ENCODE measurements at places on chromosomes 11 and 22.

- DNase-seq = no peak
These were observed 224.6 kb upstream of the PLET1 start for GRCh38 chr11:112485280-112485679.

GRCh38 chr11:63663809-63664208 is 7.4 kb downstream of the ATL3 start:
- DNase-seq = no peak

DNA sequence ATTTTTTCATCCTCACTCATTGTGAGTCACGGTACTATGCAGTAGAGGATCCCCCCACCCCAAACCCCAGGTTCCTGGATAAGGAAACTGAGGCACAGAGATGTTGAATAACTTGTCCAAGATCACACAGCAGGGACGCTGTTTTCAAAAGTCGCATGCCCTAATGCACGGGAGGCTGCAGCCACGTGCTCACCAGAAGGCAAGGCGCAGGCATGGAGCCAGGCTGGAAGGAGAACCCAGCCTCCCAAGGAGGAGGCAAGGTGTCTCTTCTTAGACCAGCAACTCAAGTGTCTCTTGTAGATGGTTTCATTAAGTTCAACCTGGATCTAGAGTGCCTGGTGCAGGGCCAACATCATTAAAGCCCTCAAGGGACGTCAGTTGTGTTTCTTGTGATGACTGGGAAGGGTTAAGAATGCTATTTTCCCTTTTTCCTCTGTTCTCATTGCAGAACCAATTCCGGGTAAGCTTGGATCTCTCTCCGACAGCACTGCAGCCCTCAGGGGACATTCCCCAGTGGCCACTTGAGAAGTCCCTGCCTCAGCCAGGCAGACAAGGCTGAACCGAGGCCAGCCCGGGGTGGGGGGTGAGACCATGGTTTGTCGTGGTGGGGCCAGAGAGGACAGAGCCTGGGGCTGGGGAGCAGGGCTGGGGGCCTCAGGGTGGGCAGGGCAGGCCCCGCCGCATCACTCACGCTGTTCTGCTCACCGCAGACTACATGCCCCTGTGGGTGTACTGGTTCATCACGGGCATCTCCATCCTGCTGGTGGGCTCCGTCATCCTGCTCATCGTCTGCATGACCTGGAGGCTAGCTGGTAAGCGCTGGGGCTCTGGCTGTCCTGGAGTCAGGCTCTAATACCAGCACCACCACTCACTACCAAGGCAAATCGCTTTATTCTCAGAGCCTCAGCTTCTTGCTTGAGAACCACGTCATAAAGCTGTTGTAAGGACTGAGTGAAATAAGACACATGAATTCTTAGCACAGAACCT is 15.7 kb downstream of the TMEM121B start:
- DNase-seq = no peak

DNA sequence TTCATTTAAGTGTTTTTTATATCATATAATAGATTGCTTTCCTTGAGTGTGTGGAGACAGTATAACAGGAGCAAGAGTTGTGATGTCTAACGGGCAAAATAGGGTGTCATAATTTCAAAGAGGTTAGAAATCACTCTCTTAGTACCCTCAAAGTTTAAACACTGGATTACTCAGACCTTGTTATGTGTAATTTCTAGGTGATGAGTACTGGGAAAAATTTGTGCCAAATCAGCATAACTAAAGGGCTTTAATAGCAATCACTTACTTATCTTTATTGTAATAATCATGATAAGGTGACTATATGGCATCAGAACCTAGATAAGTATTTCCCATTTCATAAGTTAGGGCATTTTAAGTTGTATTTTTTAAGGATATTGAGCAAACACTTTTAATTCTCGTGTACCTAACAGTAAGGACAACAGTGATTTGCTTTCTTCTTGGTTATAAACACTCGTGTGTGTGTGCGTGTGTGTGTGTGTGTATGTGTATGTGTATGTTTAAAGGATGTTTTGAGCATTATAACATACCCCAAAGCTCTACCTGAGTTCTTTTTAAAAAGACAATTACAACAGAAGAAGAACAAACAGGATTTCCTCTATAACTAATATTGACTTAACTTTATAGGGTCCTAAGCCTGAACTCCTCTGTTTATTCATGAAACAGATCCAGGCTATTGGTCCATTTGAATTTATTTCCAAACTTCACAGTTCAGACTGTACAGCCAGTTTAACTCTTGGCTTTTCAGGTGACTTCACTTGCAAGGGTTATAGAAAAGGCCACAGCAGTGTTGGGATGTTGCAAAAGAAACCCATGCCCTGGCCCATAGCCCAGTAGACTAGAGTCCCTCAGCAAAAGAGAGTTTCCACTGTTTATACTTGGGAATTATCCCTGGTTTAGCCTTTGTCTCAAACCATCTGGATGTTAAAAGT is 23.7 kb upstream of the PDE3B start:
- no peak for DNase-seq

DNA sequence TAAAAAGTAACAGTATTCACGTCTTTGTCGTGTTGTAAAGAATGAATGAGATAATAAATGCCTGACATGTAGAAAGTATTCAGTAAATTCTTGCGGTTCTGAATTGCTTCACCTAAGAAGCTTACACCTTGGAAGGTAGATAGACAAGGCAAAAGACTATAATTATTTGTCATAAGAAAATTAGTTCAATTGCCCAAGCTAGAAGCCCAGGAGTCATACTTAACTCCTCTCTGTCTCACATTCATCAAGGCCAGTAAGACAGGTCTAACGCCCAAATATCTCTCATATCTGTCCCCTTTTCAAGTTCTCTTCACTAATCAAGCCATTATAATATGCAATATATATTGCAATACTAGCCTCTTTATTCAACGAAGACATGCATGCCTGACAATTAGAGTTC is 87.7 kb upstream of the AMOTL1 start:
- DNase-seq = no peak

GRCh38 chr11:66541892-66542291 is 4.0 kb downstream of the ZDHHC24 start:
- no peak for DNase-seq

GRCh38 chr11:76493626-76494539 is 49.1 kb downstream of the EMSY start:
- DNase-seq = no peak

- no peak for DNase-seq
These were observed 432.1 kb downstream of the DYNC2H1 start for GRCh38 chr11:103541186-103541795.

GRCh38 chr11:7467652-7468051 is 17.7 kb upstream of the OLFML1 start:
- DNase-seq = no peak

Data from activated T-helper 9 cell treated with anti-CD3 and anti-CD28 coated beads, Interleukin-2, amount 50 U/mL, for 16 hours (primary cell).